ENCODE measurements at places on chromosomes 13 and 19.

- no peak for DNase-seq
These were observed 6.6 kb upstream of the ARHGEF18 start for GRCh38 chr19:7342143-7342542.

GRCh38 chr13:93413972-93414717 is 187.5 kb downstream of the GPC6 start:
- DNase-seq, result no peak

- DNase-seq, result no peak
These were observed 442.3 kb downstream of the TUBA3C start for GRCh38 chr13:18739310-18739709.

GRCh38 chr13:40637643-40638042 is 28.8 kb downstream of the FOXO1 start:
- DNase-seq, result no peak

DNA sequence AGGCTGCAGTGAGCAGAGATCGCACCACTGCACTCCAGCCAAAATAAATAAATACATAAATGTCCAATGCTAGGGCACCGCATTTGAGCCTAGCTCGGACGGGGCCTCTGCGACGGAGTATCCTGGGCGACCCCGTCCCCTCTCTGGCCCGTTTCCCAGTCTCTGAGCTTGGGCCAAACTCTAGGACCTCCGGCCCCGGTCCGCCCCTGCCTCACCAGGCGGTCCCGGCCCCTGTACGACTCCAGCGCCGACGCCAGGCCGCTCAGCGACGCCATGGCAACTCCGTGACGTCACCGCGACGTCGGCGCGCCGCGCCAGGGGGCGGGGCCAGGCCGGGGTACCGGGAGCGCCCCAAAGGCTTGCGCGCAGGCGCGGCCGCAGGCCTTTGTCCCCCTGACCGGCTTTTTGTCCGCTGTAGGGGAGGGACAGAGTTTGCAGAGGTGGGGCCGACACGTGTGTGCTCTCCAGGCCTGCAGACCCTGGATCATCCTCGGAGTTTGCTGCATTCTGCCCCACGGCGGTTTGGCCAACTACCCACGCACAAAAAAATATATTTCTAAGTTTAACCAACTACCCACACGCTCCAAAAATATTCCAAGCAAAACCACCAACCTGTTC is at the start of gene PEX11G:
PEX11G (minus strand) TSS at position 300 of the 618 bp plus-strand sequence; CDS start at position 275, 25 bp downstream.
- peak; percentile 34 for DNase-seq

DNA sequence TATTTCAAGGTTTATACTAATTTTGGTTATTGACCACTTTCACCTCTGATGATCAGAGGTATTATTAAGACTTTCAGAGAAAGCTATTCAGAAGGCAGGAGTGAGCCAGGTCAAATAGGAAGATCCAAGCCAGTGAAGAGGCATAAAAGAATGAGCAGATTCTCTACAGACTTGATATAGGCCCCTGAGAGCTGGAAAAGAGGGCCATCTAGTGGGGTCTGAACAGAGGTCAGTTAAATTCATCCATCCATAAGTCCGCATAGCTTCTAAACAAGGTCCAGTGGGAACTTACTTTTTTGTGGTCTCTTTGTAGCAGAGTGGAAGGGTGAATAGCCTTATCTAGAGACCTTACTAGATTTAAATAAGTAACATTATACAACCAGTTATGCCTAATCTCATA is 126.6 kb upstream of the UFM1 start:
- peak; percentile 13 for DNase-seq

- DNase-seq, result no peak
These were observed 79.4 kb downstream of the SPACA7 start for GRCh38 chr13:112455476-112456059.

- DNase-seq, result no peak
These were observed 1.4 kb downstream of the KASH5 start for GRCh38 chr19:49389406-49389805.

- DNase-seq, result no peak
These were observed 115.2 kb upstream of the ARGLU1 start for GRCh38 chr13:106683179-106683578.

All from A172 (cell line).